ENCODE measurements at places on chromosomes 11 and 22. TPM values are rescaled to one million over a fixed set of nuclear protein-coding genes. Genes with fewer than 3 reads are reported as not detected.
A peak's percentile ranks its signal among the peaks of the same experiment; 100 is the strongest.

DNA sequence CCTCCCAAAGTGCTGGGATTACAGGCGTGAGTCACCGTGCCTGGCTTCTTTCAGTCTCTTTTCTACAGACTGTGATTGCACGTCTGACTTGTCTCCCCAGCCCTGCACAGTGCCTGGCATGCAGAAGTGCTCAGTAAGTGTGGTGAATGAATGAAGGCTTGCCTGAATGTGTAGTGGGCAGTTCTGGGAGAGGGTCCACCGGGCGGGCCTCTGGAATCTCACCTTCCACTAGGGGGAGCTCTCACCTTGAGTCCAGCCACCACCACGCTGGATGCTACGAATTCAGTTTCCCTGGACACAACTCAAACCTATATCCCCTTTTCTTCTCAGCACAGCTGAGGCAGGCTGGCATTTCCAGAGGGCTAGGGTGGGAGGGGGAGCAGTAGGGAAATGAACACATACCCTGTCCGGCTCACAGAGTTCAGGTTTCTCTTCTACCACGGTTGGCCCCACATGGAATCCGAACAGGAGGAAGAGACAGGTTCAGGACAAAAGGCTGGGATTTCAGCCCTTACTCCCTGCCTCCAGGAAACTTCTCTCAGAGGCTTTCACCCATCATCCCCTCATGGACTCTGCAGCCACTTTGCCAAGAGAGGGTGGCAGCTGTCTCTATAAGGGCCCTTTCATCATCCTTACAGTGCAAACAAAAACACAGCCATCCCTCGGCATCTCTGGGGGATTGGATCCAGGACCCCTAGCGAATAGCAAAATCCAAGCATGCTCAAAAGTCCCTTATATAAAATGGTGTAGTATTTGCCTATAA lies 86.8 kb downstream of the NECTIN1 start:
- no peaks in the 10 kb centered on the region for H3K4me1 ChIP-seq
- DNase-seq = no peak
- no peaks in the 10 kb centered on the region for H3K36me3 ChIP-seq
- no peak overlapping the region for H3K4me3 ChIP-seq

- H3K27me3 ChIP-seq = peaks cover 1% of the 10 kb centered on the region
- peaks cover 8% of the 10 kb centered on the region for H3K36me3 ChIP-seq
- peaks cover 26% of the 10 kb centered on the region for H3K4me1 ChIP-seq
- no peak overlapping the region for H3K4me3 ChIP-seq
Measured at GRCh38 chr11:45927332-45927683, 4.9 kb downstream of the LARGE2 start.

DNA sequence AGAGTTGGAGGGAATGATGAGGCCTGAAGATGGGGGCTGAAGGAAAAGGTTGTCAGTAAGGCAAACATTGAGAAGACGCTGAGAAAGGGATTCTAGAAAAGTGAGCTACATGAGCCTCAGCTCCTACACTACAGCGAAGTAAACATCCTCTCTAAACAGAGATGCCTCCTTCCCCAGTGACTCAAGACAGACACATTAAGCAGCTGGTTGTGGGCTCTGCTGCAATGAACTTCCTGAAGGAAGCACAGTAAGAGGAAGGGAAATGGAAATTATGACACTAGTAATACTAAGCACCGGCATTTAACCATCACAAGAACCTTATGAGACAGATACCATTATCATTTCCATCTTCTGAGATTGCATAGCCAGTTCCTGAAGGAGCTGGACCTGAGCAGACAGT lies 190.5 kb downstream of the C11orf87 start:
- H3K4me3 ChIP-seq = no peak overlapping the region
- H3K36me3 ChIP-seq = no peaks in the 10 kb centered on the region
- no peak overlapping the region for H3K27ac ChIP-seq
- no peaks in the 10 kb centered on the region for H3K4me1 ChIP-seq

- no peaks in the 10 kb centered on the region for H3K27me3 ChIP-seq
- no peak overlapping the region for H3K27ac ChIP-seq
- H3K4me1 ChIP-seq = no peaks in the 10 kb centered on the region
- DNase-seq = no peak
- H3K36me3 ChIP-seq = no peaks in the 10 kb centered on the region
Measured at GRCh38 chr11:58509748-58510147, 1.8 kb upstream of the OR5B21 start.

DNA sequence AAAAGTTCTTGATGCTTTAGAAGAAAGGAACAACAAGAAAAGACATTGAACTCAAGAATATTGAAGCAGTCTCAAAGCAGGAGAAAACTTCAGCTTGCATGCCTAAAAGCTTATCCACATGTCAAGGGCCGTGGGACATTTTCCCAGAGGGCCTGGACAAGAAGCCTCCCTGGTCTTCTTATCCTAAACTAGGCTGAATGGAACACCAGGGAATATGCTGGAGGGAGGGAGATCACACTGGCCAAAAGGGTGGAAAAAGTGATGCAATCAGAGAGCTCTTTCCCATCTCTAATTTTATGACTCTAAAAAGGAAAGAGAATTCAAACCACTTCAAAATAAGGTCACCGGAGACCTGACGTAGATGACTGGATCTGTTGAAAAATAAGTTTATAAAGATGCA lies 107.2 kb downstream of the MPPED2 start:
- H3K27ac ChIP-seq = peak overlapping the region; percentile 56
- no peak overlapping the region for H3K4me3 ChIP-seq
- peaks cover 43% of the 10 kb centered on the region for H3K4me1 ChIP-seq
- no peaks in the 10 kb centered on the region for H3K36me3 ChIP-seq

- H3K4me3 ChIP-seq = no peak overlapping the region
- peaks cover 4% of the 10 kb centered on the region for H3K27me3 ChIP-seq
- no peaks in the 10 kb centered on the region for H3K4me1 ChIP-seq
- no peak overlapping the region for H3K27ac ChIP-seq
Measured at GRCh38 chr11:36840378-36840777, 242.3 kb upstream of the RAG2 start.

- no peak overlapping the region for H3K4me3 ChIP-seq
- DNase-seq = no peak
- H3K4me1 ChIP-seq = no peaks in the 10 kb centered on the region
- H3K27me3 ChIP-seq = no peaks in the 10 kb centered on the region
- no peaks in the 10 kb centered on the region for H3K36me3 ChIP-seq
Measured at GRCh38 chr11:36459046-36459445, 51.0 kb downstream of the TRAF6 start.

- no peaks in the 10 kb centered on the region for H3K36me3 ChIP-seq
- no peak overlapping the region for H3K27ac ChIP-seq
- no peaks in the 10 kb centered on the region for H3K27me3 ChIP-seq
- H3K4me1 ChIP-seq = peaks cover 34% of the 10 kb centered on the region
Measured at GRCh38 chr11:128553662-128554362, 33.5 kb downstream of the ETS1 start.

- H3K27ac ChIP-seq = no peak overlapping the region
- H3K4me3 ChIP-seq = no peak overlapping the region
- peaks cover 6% of the 10 kb centered on the region for H3K27me3 ChIP-seq
- no peaks in the 10 kb centered on the region for H3K36me3 ChIP-seq
- H3K4me1 ChIP-seq = no peaks in the 10 kb centered on the region
- DNase-seq = no peak
Measured at GRCh38 chr11:20258376-20258895, 98.2 kb upstream of the DBX1 start.

GRCh38 chr11:23359297-23359696 lies 499.0 kb upstream of the CCDC179 start:
- no peaks in the 10 kb centered on the region for H3K27me3 ChIP-seq
- H3K27ac ChIP-seq = no peak overlapping the region
- H3K36me3 ChIP-seq = no peaks in the 10 kb centered on the region

GRCh38 chr22:29049655-29050263 lies 11.9 kb downstream of the C22orf31 start:
- H3K4me1 ChIP-seq = no peaks in the 10 kb centered on the region
- DNase-seq = no peak
- no peak overlapping the region for H3K27ac ChIP-seq
- no peaks in the 10 kb centered on the region for H3K27me3 ChIP-seq
- H3K36me3 ChIP-seq = peaks cover 45% of the 10 kb centered on the region
- no peak overlapping the region for H3K4me3 ChIP-seq

DNA sequence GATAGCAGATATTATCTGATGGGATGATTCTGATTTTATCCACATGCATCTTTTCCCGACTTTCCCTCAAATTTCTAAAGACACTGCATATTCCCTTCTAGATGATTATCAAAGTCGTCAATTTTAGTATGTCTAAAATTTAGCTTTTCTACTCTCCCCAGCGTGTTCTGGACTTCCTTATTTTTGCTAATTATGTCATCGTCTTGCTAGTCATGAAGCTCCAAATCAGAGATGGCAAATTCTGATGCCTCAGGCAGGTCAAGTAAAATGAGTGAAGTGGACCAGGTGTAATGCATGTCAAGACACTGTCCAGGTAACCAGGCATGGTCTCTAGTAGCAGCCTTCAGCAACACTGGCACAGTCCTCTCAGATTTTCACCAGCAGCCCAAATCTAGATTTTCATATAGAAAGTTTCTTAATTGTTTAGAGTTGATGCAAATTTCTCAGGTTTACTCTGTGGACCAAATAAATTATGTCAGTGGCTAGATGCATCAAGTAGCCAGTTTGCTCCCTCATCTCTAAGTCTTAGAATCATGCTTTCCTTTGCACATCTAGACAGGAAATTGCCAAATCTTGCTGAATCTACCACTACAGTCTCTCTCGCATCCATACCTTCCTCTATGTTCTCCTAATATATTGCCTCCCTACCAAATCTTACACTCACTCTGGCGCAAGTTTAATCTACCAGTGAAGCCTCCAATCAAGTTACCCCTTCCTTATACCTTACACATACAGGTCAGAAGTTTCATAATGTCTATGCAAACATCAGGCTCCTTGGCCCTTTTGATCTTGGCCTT lies 10.6 kb downstream of the HSD17B12 start:
- H3K36me3 ChIP-seq = no peaks in the 10 kb centered on the region
- no peaks in the 10 kb centered on the region for H3K27me3 ChIP-seq
- no peak for DNase-seq
- no peak overlapping the region for H3K27ac ChIP-seq
- no peak overlapping the region for H3K4me3 ChIP-seq
- H3K4me1 ChIP-seq = peaks cover 58% of the 10 kb centered on the region

GRCh38 chr11:86091086-86091485 lies 22.2 kb upstream of the PICALM start:
- H3K27ac ChIP-seq = no peak overlapping the region
- no peaks in the 10 kb centered on the region for H3K36me3 ChIP-seq
- DNase-seq = no peak
- H3K4me3 ChIP-seq = no peak overlapping the region

DNA sequence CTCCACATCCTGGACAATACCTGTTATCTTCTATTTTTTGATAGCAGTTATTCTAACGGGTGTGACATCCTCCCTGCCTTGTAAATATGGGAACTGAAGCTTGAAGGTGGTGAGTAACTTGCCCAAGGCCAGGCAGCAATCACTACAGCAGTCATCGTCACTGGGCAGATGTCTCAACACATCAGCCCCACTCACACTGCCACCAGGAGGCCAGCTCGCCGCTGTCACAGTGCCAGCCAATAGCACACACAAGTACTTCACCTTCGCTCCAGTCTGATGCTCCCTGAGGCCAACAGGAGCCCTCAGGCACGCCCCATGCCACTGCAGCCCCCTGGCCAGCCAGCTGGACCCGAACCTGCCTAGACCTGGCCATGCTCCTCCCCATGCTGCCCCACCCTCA lies 4.9 kb upstream of the TTLL1 start:
- no peaks in the 10 kb centered on the region for H3K36me3 ChIP-seq
- peak overlapping the region; percentile 2 for H3K27ac ChIP-seq
- no peaks in the 10 kb centered on the region for H3K4me1 ChIP-seq

DNA sequence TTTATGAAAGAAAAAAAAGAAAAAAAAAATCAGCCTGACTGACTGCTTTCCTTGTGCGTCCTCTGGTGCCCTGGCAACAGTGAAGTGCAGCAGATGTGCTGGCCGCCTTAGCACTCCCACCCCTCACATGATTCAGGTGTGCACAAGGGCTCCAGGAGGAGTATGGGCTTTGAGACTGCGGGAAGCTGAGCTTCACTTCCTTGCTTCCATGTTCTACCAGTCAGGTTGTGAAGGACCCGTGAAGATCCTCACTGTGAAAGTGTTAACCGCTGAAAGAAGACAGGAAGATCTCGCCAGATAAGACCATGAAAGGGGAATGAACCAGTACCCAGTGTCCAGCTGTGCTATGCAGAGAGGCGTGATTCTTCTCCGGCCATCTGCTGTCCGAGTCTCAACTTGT lies 48.2 kb downstream of the HIRA start:
- no peak overlapping the region for H3K27ac ChIP-seq
- no peak overlapping the region for H3K4me3 ChIP-seq
- peaks cover 61% of the 10 kb centered on the region for H3K36me3 ChIP-seq
- no peaks in the 10 kb centered on the region for H3K4me1 ChIP-seq
- no peaks in the 10 kb centered on the region for H3K27me3 ChIP-seq

- no peak overlapping the region for H3K4me3 ChIP-seq
- H3K36me3 ChIP-seq = no peaks in the 10 kb centered on the region
- H3K27ac ChIP-seq = no peak overlapping the region
- H3K4me1 ChIP-seq = no peaks in the 10 kb centered on the region
- DNase-seq = no peak
Measured at GRCh38 chr11:109788948-109789490, 304.2 kb upstream of the ZC3H12C start.

- H3K27me3 ChIP-seq = peaks cover 2% of the 10 kb centered on the region
- no peak for DNase-seq
- H3K4me3 ChIP-seq = no peak overlapping the region
- no peak overlapping the region for H3K27ac ChIP-seq
Measured at GRCh38 chr22:50723991-50724390, 14.0 kb upstream of the ACR start.

- H3K27me3 ChIP-seq = no peaks in the 10 kb centered on the region
- no peak overlapping the region for H3K4me3 ChIP-seq
- no peak overlapping the region for H3K27ac ChIP-seq
- H3K4me1 ChIP-seq = no peaks in the 10 kb centered on the region
- DNase-seq = no peak
- peaks cover 13% of the 10 kb centered on the region for H3K36me3 ChIP-seq
Measured at GRCh38 chr11:87320123-87320522, 282.4 kb downstream of the TMEM135 start.

DNA sequence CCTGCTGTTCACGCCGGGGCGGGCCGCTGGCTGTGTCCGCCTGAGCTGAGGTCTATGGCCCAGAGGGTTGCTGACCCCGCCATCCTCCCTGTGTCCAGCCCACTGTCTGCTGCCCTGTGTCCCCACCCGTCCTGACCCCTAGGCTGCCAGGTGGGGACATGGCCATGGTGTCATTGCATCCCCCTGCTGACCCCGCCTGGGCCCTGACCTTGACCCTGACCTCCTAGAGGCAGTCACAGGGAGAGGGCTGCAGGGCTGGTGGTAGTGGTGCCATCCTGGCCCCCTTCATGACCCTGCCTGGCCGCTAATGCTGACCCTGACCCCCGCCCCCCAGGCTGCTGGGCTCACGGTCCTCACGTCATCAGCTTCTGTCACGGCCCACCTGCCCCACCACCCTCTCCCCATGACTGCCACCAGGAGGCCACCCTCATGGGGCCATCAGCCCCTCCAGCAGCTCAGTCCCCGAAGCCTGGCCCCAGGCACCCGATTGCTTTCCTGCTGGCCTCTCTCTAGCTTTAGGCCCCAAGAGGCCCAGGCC lies 285.9 kb downstream of the BRD1 start:
- H3K36me3 ChIP-seq = no peaks in the 10 kb centered on the region
- no peaks in the 10 kb centered on the region for H3K4me1 ChIP-seq
- no peak for DNase-seq

GRCh38 chr22:17845790-17846189 lies 71.5 kb upstream of the BID start:
- no peak overlapping the region for H3K4me3 ChIP-seq
- peaks cover 11% of the 10 kb centered on the region for H3K36me3 ChIP-seq
- no peaks in the 10 kb centered on the region for H3K4me1 ChIP-seq
- H3K27me3 ChIP-seq = no peaks in the 10 kb centered on the region

Gene ZNF215
- total RNA-seq = 0.63 TPM

Gene OR51E2
- total RNA-seq = not detected

Gene GPHA2
- total RNA-seq = not detected

Gene CARNS1
- 9.7 TPM for total RNA-seq

Gene SNX19
- 66.9 TPM for total RNA-seq

Gene KRTAP5-10
- not detected for total RNA-seq

Gene C11orf52
- total RNA-seq = 1.5 TPM

Gene HOATZ
- total RNA-seq = not detected

Gene CEP126
- total RNA-seq = 3.7 TPM

Gene APOL5
- total RNA-seq = not detected

Gene HEPHL1
- total RNA-seq = not detected

All from right atrium auricular region (tissue), 2 donors.